ENCODE measurements at places on chromosomes 3 and 15. TPM values are rescaled to one million over a fixed set of nuclear protein-coding genes. Genes with fewer than 3 reads are reported as not detected.

RHCG gene
- not detected for total RNA-seq

EOMES gene
- not detected for total RNA-seq

C3orf49 gene
- total RNA-seq, result not detected

DNA sequence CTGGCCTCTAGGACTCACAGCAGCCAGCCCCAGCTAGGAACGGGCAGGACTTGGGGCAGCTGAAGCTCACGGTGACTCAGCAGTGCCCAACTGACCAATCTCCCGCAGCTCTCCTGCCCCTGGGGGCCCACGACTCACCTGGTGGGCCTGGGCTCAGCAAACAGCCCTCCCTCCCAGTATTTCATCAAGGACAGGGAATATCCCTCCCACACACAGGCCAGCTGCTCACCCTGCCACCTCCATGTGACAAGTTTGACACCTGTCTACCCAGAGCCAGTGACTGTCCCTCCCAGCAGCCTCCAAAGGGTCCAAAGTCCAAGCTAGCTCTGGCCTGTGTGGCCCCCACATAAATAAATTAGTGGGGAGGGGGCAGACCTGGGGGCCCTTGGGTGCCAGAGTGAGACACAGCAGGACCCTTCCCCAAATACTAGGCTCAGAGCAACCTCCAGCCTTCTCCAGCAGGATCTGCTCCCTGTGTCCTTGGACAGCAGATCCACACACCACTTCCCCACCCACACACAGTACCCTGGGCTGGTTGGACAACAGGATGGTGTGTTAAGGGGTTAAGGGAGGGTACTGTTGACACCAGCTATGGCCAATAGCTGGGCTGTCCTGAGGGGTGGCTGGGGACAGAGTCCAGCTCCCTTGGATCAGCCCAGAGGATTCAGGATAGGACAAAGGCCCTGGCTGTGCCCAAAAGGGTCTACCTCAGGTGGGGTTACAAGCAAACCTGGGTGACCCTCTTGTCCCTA, 4.3 kb downstream of the GNAT1 start:
- DNase-seq, result peak; percentile 92

- DNase-seq, result peak; percentile 26
Measured at GRCh38 chr3:77919244-77919643, 879.3 kb downstream of the ROBO2 start.

ERICH6 gene
- under 0.01 TPM for total RNA-seq

TUSC2 gene
- 15.9 TPM for total RNA-seq

- no peak for DNase-seq
Measured at GRCh38 chr3:47503033-47503432, 10.5 kb downstream of the ELP6 start.

- no peak for DNase-seq
Measured at GRCh38 chr3:43629741-43630140, 7.9 kb upstream of the ANO10 start.

- DNase-seq, result no peak
Measured at GRCh38 chr3:143283432-143284128, 164.0 kb downstream of the CHST2 start.

DNA sequence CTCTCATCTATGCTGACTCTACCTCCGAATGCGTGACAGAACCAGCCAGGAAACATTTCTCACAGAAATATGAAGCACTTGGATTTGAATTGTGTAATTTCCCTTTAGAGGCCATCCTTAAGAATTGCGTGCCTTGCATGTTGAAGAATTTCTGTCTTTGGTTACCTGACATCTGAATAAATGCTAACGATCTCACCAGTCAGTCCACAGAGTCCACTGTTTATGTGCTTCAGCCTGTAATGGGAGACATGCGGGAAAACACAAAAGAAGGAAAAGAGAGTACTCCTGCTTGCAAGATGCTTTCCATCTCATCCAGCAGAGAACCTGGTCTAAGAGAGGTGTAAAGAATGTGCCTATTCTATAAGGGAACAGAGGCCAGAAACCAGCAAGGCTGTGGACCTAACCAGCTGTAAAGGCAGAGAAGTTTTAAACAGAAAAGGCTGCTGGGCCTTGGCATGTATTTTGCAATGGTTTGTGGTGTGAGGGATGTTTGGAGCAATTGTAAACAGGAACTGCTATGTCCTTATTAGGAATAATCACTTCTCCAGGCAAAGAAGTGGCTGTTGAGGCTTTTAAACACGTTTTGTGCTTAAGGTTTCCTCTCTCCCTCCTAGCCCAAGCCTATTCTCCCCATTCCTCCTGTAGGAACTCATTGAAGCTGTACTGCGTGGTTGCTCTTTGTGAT, 36.4 kb upstream of the BOC start:
- DNase-seq, result no peak

GRCh38 chr3:168288511-168289401, 193.0 kb upstream of the GOLIM4 start:
- no peak for DNase-seq

GRCh38 chr3:41095702-41096101, 103.6 kb upstream of the CTNNB1 start:
- no peak for DNase-seq

- DNase-seq, result no peak
Measured at GRCh38 chr15:26673445-26673844, 99.4 kb downstream of the GABRB3 start.

CACNA2D2 gene
- not detected for total RNA-seq

DNA sequence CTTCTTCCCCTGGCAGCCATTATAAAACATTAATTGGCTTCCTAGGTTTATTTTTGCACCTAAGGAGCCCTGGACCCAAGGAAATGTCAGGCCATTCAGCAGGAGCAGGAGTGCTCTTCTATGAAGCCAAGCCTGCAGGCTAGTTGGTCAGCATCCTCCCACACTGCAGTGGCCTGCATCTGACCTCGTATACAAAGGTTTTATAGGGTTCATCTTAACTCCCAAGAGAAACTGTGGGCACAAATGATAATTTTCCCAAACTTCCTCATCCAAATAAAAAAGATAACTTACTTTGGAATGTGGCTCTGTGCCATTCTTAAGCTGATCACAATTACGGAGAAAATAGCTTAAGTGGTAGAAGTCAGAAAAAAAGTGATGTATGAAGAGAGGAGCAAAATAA, 19.4 kb downstream of the PLSCR1 start:
- no peak for DNase-seq

FBXW12 gene
- total RNA-seq, result not detected

Measured in osteoblast (primary cell).